Renal cortical epithelial cell (primary cell): ENCODE measurements at places on chromosomes 11 and 22.

- peak; percentile 13 for DNase-seq
Measured at GRCh38 chr11:18012122-18012905, 533 bp downstream of the SERGEF start.

DNA sequence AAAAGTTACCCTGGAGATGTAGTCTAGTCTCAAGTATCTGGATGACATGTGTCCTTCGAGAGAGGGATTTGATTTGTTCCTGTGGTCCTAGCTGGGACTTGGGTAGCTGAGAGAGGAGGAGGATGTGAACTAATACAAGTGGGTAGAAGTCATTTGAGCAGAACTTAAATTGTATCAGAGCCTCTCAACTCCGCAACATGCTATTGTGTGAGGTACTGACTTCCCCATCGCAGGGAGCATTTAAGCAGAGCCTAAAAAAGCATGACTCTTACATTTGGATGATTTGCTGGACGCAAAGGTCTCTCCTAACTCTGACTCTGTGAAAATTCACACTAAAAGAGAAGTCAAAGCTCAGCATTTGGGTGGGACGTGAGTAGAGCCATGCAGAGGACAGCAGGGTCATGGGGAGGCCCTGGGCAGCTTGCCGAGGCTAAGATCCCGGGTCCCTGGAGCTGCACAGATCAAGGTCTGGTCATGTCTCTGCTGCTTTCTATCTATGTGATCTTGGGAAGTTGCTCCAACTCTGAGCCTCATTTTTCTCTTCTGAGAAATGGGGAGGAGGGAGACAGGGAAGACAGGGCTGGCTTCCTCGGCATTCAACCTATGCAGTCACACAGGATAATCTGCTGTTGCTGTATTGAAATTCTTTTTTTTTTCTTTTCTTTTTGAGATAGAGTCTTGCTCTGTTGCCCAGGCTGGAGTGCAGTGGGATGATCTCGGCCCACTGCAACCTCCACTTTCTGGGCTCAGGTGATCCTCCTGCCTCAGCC lies 44.9 kb downstream of the CD82 start:
- DNase-seq = no peak

- peak; percentile 63 for DNase-seq
Measured at GRCh38 chr11:63870351-63871140, 31.6 kb downstream of the MARK2 start.

DNA sequence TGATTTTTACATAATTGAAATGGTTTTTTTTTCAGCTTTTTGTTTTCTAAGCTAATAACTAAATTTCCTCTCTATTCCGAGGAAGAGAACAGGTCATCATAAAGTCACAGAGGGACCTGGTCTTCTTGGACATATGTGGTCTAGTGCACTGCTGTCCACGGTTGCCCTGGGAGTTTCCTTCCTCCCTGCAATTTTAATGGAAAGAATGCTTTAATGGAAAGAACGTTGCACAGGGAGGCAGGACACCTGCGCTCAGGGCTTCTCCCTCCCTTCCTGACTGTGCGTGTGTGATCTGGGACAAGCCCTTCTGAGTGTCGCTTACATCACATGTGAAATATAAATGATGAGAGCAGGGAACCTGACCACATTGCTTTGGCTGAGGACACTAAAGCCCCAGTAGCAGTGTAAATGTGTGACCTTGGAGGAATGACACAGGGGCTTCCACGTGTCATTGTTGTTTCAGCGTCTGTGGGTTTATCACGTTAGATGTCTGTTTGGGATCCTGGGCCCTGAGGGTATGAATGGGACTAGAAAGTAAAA lies 93.2 kb downstream of the AMOTL1 start:
- no peak for DNase-seq

GRCh38 chr11:40425168-40425567 lies 1034.3 kb downstream of the LRRC4C start:
- DNase-seq = no peak

DNA sequence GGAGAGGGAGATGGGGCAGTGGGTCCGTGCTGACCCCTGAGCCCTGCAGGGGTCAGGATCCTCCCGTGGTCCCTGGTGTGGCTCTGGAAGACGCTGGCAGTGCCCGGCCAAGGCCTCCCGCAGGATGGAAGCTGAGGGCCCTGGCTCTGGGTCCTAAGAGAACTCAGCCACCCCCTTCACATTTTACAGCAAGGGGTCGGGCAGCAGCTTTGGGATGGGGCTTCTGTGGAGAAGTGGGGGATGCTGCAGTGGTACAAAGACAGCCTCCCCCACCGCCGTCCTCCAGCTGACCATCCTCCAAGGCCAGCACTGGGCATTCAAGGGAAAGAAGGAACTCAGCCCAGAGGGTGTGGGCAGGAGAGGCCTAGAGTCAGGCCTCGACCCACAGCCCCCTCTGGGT lies 21.8 kb upstream of the CRYBB3 start:
- DNase-seq = no peak

DNA sequence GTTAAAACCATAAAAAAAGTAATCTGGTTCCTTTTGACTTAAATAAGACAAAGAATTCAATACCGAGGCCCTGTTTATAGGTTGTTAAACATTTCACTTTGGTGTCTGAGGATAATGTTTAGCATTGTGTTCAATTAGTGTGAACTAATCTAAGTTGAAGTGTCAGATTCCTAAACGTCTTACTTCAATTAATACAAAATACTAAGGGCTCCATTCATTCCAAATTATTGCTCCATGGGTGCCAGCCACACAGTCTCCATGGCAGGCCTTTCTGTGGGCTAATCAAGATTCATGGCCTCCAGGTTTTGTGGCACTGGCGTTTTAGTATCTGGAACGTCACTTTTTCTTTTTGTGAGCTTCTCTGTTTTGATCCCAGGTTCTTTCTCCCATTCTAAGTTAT lies 89.4 kb downstream of the TMEM135 start:
- no peak for DNase-seq

DNA sequence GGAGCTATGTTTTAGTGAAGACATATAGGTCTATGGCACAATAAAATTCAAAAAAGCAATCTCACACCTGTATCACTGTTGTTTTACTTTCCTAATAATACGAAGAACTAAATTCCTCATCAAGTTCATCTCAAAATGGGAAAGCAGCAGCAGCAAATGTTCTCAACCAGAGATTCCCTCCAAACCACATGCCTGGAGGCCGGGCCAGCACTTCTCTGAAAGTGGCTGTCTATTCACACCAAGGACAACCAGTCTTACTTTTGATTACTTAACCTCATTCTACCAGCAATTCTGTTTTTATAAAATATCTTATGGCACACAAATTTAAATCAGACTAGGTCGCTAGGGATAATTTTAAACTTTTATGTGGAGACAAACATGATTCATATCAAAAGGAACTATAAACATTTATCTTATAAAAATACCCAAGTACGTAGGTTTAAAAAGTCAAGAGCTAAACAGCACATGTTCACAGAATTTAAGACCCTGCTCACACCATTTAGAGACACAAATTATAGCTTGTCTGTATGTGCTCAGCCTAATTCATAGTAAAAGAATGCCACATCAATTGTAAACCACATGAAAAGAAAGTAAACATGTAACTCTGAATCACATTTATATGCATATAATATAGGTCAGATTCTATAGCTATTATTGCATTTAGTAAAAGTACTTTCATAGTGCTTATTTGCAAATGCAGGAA lies 46.1 kb downstream of the RRAS2 start:
- no peak for DNase-seq

GRCh38 chr22:22098457-22099193 lies 116.0 kb upstream of the TOP3B start:
- DNase-seq = no peak

GRCh38 chr11:14275076-14275475 lies 83.9 kb downstream of the RRAS2 start:
- DNase-seq = peak; percentile 47

GRCh38 chr22:50702261-50702671 lies 29.6 kb downstream of the SHANK3 start:
- DNase-seq = no peak

GRCh38 chr11:48017105-48017830 lies 36.9 kb downstream of the PTPRJ start:
- no peak for DNase-seq

- DNase-seq = peak; percentile 14
Measured at GRCh38 chr11:130223291-130223971, 63.8 kb downstream of the ST14 start.

GRCh38 chr11:48124880-48125279 lies 91.7 kb upstream of the OR4B1 start:
- no peak for DNase-seq

DNA sequence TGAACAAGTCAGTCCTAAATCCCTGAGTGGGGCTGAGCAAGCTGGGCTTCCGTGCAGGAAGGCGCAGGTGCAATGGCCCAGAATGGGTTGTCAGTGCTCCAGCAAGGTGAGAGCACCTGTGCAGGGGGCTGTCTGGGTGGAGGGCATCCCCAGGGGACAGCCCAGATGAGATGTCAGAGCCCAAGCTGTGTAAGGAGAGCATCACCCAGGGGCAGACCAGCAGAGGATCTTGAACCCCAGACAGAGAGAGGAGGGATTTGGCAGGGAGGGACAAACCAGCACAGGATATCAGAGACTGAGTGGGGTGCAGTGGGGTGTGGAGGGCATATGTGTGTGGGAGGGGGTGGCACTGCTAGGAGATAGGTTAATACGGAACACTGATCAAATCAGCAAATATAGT lies 114.9 kb upstream of the TMEM45B start:
- DNase-seq = no peak

DNA sequence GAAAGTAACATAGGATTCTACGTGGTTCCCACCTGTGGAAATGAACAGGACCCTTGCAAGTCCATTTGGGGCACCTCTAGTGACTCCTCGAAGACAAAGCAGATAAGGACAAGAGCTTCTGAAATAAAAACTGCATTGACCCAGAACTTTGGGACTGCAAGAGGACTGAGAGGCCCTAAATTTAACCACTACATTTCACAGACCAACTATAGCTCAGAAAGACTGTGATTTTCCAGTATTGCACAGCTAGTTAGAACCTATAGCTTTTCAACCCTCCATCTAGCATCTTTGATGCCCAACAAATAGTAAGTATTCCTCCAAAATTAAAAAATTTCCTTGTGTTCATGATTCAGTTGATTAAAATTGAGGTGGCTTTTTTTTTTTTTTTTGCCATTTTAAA lies 107.6 kb upstream of the CD44 start:
- DNase-seq = no peak

- DNase-seq = no peak
Measured at GRCh38 chr11:70482529-70482917, 84.2 kb downstream of the CTTN start.

GRCh38 chr11:66073669-66074068 lies 3.6 kb downstream of the PACS1 start:
- DNase-seq = no peak

GRCh38 chr11:35144136-35144741 lies 5.3 kb downstream of the CD44 start:
- DNase-seq = peak; percentile 43

GRCh38 chr11:130068546-130068985 lies 1.1 kb upstream of the APLP2 start:
- peak; percentile 46 for DNase-seq

DNA sequence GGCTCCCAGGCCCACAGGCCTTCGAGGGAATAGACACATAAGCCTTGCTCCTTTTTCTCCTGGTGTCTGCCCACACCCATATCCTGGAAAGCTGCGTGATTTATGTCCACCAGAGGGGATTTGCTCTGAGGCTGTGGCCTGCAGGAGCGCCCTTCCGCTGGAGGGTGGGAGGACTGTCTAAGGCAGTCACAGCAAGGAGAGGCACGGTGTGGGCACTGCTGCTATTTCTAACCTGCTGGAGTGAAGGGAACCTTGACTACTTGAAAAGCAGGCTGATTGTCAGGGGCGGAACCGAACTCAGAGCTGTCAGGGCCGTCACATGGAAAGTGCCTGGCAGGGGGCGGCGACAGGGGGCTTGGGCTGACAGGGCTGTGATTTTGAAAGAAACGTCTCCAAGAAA lies 3.7 kb downstream of the UPB1 start:
- no peak for DNase-seq

DNA sequence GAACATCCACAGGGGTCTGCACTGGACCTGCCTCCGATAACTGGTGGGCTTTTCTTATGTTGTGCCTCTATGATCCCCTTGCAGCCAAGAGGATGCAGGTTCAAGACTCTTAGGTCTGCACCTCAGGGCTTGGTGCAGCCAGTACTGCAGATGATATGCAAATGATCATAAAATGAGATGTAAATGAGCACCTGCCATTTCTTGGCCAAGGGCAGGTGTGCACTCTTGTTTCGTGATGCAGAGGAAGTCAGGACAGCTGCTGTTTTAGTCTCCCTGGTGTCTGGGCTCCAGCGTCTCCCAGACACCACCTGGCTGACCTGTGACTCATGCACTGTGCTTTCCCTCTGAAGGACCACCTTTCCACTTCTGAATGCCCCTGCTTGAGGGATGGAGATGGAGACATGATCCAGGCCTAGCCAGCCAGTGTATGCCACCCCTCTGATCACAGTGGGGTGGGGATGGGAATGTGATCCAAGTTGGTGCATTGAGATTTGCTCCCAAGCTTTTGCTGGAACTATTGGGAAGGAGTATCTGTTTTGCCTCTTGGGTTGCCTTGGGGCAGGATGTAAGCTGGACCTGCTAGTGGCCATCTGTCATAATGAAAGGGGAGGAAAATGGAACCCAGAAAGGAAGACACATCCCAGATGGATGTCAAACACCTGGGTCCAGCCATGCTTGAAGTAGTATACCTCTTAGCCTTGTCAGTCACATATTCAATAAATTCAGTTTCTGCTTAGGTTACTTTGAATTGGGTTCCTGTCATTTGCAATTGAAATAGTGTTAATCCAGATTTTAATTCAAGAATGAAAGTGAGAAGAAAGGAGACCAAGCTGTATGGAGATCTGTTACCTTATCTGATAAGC lies 3.3 kb upstream of the KCNJ11 start:
- DNase-seq = no peak

- no peak for DNase-seq
Measured at GRCh38 chr11:78234006-78234405, 45.3 kb downstream of the USP35 start.

DNA sequence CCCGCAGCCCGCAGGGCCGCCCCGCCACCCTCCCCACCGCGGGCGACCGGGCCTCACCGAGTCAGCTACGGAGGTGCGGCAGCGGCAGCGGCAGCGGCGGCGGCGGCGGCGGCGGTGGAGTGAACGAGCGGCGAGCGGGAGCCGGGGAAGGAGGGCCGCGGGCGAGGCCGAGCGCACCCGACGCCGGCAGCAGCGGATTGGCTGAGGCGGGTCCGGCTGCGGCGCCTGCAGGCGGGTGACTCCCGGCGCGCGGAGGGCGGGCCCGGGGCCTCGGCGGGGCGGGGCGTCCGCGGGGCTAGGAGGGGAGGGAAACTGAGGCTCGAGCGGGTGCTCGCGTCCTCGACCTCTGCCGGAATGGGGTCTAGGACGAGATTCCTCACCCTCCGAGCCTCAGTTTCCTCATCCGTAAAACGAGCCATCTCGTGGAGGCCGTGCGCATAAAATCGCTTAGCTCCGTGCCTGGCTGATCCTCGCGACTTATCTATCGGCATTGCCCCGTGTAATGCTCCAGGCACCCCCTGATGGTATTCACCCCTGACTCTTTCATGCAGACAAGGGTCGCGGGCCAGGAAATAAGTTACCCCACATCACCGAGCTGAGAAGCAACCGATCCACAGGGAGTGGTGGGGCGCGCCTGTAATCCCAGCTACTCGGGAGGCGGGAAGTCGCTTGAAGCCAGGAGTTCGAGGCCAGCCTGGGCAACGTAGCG lies at the start of gene CPT1A:
Gene CPT1A (minus strand): TSS at position 199 of the 709 bp plus-strand sequence. CDS start 26,442 bp downstream, outside the sequence.
- DNase-seq = no peak

GRCh38 chr11:115629456-115630015 lies 125.3 kb upstream of the CADM1 start:
- DNase-seq = no peak
